Central memory CD8-positive, alpha-beta T cell (primary cell): ENCODE measurements at places on chromosomes 1 and 21.

DNA sequence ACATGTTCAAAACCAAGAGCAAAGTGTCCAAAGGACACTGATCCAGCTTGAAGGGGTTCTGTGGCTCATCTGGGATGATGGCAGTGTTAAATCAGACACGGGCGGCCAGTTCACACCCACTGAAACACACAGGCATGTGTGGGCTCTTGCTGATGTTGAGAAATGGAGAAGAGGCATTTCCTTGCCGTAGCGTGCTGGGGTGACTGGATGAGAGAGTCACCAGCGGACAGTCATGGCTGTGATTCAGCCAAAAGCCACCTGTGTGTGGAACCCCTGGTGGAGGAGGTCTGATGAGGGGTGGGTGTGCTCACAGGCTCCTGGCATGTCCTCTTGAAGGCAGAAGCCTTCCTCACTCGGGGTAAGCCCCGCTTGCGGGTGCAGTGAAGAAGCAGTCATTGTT lies 7.2 kb downstream of the C1orf35 start:
- no peak for DNase-seq

- DNase-seq = no peak
Measured at GRCh38 chr1:73162564-73162963, 880.2 kb upstream of the NEGR1 start.

- no peak for DNase-seq
Measured at GRCh38 chr1:109089242-109090015, 1.1 kb upstream of the TMEM167B start.

DNA sequence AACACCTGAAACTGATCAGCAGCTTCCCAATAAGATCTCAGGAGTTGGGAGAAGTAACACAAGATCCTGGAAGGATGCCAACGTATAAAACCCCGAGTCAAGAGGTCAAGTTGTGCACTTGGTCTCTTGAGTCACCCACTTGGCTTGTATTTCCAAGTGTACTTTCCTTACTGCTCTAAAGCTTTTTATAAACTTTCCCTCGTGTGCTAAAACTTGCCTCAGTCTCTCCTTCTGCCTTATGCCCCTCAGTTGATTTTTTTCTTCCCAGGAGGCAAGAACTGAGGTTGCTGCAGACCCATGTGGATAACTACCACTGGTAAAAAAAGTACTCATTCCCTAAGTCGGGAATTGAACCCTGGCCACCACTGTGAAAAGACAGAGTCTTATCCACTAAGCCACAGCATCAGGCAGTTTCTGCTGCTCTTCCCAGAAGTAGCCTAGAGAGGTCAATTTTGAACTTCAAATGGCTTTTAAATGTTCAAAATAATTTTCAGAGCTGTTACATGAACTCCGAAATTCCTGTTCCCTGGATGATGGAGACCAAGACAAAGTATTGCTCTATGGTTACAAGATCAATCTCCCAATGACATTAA lies 28.9 kb downstream of the ITLN2 start:
- DNase-seq = no peak
